CD4-positive, alpha-beta T cell treated with Interleukin-10 for 1 hour (primary cell): ENCODE measurements at places on chromosomes 4 and X.
A peak's percentile ranks its signal among the peaks of the same experiment; 100 is the strongest.

DNA sequence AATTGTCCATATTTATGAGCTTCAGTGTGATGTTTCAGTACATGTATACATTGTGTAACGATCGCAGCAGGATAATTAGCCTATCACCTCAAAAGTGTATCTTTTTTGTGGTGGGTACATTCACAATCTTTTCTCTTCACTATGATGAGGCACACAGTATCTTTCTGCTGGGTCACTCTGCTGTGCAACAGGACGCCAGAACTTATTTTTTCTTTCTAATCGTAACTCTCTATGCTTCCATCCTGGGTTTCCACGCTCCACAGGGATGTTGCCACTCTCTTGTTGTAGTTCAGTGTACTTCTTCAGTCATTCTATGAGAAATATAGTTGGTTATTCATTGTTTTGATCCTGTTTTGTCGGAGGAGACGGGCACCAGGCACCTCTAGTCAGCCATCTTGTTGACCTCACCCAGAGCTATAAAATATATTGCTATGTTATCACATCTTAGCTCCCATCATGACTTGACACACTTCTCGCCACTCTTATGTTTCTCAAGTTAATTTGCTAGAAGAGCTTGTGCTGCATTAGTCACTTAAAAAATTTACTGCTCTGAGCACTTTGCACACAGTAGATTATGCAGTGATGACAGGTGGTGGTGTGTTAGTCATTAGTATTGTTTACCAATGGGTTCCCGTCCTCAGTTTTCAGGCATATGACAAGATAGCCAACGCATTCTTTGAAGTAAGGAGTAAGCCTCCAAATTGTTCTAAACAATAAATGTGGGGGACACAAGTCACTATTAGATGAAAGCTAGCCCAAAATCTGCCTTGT is 1002.7 kb upstream of the PCDH7 start:
- DNase-seq, result no peak

GRCh38 chrX:85029043-85029442 is 25.4 kb downstream of the APOOL start:
- no peak for DNase-seq

GRCh38 chr4:21811565-21811964 is 137.0 kb downstream of the KCNIP4 start:
- no peak for DNase-seq

GRCh38 chr4:186746581-186746980 is 22.9 kb upstream of the FAT1 start:
- DNase-seq, result no peak

- no peak for DNase-seq
Measured at GRCh38 chr4:117154251-117154650, 68.9 kb upstream of the TRAM1L1 start.

DNA sequence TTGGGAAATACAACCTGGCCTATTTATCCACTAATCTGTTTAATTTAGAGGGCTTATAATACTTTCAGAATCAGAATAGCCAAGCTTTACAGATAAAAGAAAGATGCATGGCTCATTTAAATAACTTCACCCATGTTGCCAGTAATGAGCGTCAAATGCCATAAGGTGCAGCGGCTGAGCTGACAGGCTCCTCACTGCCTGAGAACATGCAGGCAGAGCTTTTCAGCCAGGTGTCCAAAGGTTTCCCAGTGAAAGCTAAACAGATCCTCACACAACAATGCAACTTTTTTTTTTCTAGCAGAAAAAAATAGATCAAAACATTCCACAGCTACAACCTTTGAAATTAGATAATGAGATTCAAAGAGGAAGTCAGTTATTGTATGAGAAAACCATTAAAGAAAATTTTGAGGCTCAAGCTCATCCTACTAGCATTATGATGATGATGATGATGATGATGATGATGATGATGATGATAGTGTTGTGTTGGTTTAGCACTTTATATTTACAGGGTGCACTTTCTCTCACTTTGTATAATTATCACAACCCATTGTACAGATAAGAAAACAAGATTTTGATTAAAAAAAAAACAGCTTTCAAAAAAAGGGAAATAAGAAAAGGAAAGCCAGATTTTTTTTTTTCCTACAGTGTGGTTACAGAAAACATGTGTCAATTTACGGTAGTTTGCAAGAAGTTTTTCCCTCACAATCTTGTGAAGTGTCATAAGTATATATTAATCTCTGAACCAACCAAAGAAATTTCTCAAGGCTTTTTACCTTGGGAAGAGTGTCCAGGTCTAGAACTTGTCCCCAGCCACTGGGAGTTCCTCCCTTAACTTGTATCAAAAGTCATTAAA is 12.2 kb upstream of the TNIP3 start:
- no peak for DNase-seq

GRCh38 chr4:83208371-83209365 is 75.9 kb downstream of the COQ2 start:
- no peak for DNase-seq

DNA sequence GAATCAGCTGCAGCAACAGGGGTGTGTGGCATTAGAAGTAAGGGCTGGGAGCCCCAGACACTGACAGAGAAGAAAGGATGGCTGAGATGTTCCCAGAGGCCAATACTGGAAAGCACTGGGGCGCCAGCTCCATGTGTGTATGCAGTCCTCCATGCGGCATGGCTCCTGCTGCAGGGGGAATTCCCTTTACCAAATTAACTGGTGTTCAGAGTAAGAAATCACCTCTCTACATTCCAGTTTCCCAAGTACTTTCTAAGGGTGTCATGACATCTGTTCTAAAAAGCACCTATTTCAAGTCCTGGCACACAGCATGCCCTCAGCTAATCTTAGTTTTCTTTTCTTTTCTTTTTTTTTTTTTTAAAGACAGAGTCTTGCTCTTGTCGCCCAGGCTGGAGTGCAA is 98.0 kb downstream of the MAML3 start:
- DNase-seq, result no peak

GRCh38 chr4:40688446-40689095 is 58.9 kb upstream of the RBM47 start:
- DNase-seq, result no peak

GRCh38 chr4:56128213-56128612 is 179.5 kb downstream of the CEP135 start:
- no peak for DNase-seq

- DNase-seq, result no peak
Measured at GRCh38 chr4:6716958-6717655, 1.1 kb downstream of the BLOC1S4 start.

- no peak for DNase-seq
Measured at GRCh38 chr4:138327338-138327737, 85.2 kb upstream of the SLC7A11 start.

DNA sequence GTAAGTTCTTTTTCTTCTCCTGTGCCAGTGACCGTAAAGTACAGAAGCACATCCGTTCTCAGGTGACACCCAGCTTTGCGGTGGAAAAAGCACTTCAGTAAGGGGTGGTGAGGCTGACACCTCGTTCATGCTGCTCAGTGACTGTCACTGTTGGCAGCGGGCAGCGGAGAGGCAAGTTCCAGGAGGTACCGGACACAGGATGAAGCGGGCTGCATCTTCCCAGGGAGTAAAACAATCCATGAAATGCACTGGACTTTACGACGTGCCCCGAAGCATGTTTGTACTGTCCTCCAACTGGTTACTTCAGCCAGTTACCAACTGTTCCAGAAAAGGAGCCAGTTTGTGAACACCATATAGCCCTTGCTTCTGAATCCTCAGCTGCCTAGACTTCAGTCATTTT is 110.7 kb downstream of the ZNF827 start:
- DNase-seq, result peak; percentile 16
